ENCODE measurements at places on chromosomes 16 and 17. TPM values are rescaled to one million over a fixed set of nuclear protein-coding genes. Genes with fewer than 3 reads are reported as not detected.

OR4D1 gene
- total RNA-seq, result 0.08 TPM

- H3K36me3 ChIP-seq, result no peaks in the 10 kb centered on the region
- no peaks in the 10 kb centered on the region for H3K27me3 ChIP-seq
- no peak overlapping the region for H3K27ac ChIP-seq
These were observed 5.1 kb downstream of the CLCN7 start for GRCh38 chr16:1469693-1470201.

GRCh38 chr16:50326835-50327465 is 41.8 kb downstream of the BRD7 start:
- H3K4me3 ChIP-seq, result no peak overlapping the region
- H3K36me3 ChIP-seq, result peaks cover 87% of the 10 kb centered on the region
- DNase-seq, result peak; percentile 75
- H3K4me1 ChIP-seq, result no peaks in the 10 kb centered on the region
- H3K27ac ChIP-seq, result no peak overlapping the region

DNA sequence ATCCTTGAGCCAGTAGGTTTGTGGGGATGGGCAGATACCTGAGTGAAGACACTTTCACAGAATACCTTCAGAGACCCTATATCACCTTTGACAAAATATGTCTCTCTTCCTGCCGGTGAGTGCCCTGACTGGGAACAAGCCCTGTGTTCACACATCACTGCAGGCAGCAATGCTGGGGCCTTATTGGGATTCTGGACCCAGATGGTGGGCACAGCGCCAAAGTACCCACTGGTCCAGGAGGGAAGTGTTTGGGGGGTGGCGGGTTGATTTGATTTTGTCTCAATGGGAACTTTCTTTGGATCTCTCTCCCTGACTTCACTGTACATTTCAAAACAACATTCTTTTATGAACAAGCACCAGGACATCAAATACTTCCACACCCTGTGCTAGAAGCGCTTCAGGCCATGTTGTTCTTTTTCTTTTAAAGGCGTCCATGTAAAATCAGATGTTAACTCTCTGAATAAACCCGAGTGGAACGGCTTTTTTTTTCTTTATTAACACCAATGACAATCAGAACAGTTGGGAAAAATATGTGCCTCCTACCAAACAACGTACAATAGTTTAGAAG is 62.4 kb upstream of the AKTIP start:
- H3K27ac ChIP-seq, result no peak overlapping the region
- H3K4me1 ChIP-seq, result no peaks in the 10 kb centered on the region

- H3K27me3 ChIP-seq, result no peaks in the 10 kb centered on the region
- peak; percentile 55 for DNase-seq
- H3K4me3 ChIP-seq, result no peak overlapping the region
- no peaks in the 10 kb centered on the region for H3K36me3 ChIP-seq
- peaks cover 10% of the 10 kb centered on the region for H3K4me1 ChIP-seq
These were observed 52.7 kb downstream of the TMEM235 start for GRCh38 chr17:78284146-78284545.

- H3K27ac ChIP-seq, result peak overlapping the region; percentile 30
- H3K4me3 ChIP-seq, result no peak overlapping the region
- H3K36me3 ChIP-seq, result peaks cover 90% of the 10 kb centered on the region
- DNase-seq, result peak; percentile 96
These were observed 38.5 kb downstream of the IGF2BP1 start for GRCh38 chr17:49035470-49036269.

DNA sequence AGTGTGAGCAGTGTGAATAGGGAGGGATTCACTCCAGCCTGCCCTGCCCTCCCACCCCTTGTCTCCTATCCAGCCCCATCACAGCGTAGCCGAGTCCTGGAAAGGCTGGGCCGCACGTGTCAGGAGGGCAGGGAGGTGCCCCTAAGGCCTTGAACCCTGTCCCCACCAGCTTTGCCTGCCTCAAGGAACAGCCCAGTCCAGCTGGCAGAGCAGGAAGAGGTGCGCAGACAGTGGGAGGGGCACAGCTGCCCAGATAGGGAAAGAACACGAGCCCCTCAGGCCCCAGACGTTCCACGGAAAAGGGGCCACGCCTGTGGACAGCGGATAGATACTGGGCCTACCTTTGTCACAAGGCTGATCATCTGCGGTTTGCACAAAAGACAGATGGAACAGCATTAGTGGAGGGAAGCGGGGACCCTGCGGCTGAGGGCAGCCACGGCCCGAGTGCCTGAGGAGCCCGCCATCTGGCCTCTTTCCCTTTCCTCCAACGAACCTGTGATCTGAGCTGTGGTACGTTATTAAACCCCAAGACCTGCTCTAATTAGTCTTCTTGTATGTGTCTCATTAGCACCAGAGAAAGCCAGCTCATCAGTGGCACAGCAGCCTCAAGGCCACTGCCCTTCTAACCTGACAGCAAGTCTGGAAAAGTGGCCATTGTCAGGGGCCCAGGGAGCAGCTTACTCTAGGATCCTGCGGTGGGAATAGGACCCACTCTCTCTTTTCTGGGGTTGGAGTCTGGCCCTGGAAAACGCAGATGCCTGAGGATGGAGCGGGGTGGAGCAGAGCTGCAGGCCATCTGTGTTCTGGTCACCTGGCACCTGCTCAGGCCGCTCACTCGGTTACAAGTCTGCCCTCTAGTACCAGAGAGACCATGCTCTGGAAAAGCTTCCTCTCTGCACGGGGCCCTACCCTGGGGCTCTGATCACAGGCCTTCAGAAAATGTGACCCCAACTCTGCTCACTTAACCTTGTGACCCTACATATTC is 16.3 kb downstream of the MPP3 start:
- no peaks in the 10 kb centered on the region for H3K27me3 ChIP-seq
- no peak overlapping the region for H3K4me3 ChIP-seq
- no peak for DNase-seq
- H3K27ac ChIP-seq, result no peak overlapping the region
- no peaks in the 10 kb centered on the region for H3K36me3 ChIP-seq
- H3K4me1 ChIP-seq, result no peaks in the 10 kb centered on the region

GRCh38 chr17:80005360-80006338 is 30.0 kb downstream of the TBC1D16 start:
- H3K27ac ChIP-seq, result no peak overlapping the region
- H3K4me1 ChIP-seq, result peaks cover 9% of the 10 kb centered on the region
- DNase-seq, result peak; percentile 93
- peaks cover 17% of the 10 kb centered on the region for H3K36me3 ChIP-seq
- H3K27me3 ChIP-seq, result no peaks in the 10 kb centered on the region

Data from endodermal cell (in vitro differentiated cells).